Activated T-helper 2 cell treated with anti-CD3 and anti-CD28 coated beads, Interferon-gamma antibody, Interleukin-2, Interleukin-4, amounts not matched to agents 10 μg/mL and 5 μg/mL and 100 μg/mL, durations not matched to agents 14 hours and 24 hours and 36 hours (primary cell): ENCODE measurements at places on chromosomes 6 and 20. TPM values are rescaled to one million over a fixed set of nuclear protein-coding genes. Genes with fewer than 3 reads are reported as not detected.

SLPI gene
- not detected in 2 replicates for total RNA-seq

GRCh38 chr6:118935331-118935668 lies 341 bp upstream of the MCM9 start:
- peaks cover 38% of the 10 kb centered on the region for H3K36me3 ChIP-seq
- H3K27ac ChIP-seq: peak overlapping the region; percentile 86
- H3K4me1 ChIP-seq: peaks cover 29% of the 10 kb centered on the region
- H3K27me3 ChIP-seq: no peaks in the 10 kb centered on the region
- no peak for DNase-seq

- no peaks in the 10 kb centered on the region for H3K27me3 ChIP-seq
- no peak overlapping the region for H3K4me3 ChIP-seq
- DNase-seq: no peak
- H3K27ac ChIP-seq: peak overlapping the region; percentile 52
Observed at GRCh38 chr6:31775184-31775583, 1.9 kb downstream of the VWA7 start.

GRCh38 chr6:150392452-150393220 lies 23.8 kb downstream of the IYD start:
- no peak overlapping the region for H3K27ac ChIP-seq
- no peaks in the 10 kb centered on the region for H3K4me1 ChIP-seq
- no peak for DNase-seq

- peaks cover 12% of the 10 kb centered on the region for H3K27me3 ChIP-seq
- no peaks in the 10 kb centered on the region for H3K4me1 ChIP-seq
- DNase-seq: no peak
- no peak overlapping the region for H3K4me3 ChIP-seq
- no peaks in the 10 kb centered on the region for H3K36me3 ChIP-seq
Observed at GRCh38 chr20:49395183-49395582, 87.3 kb downstream of the KCNB1 start.

- no peaks in the 10 kb centered on the region for H3K27me3 ChIP-seq
- no peaks in the 10 kb centered on the region for H3K36me3 ChIP-seq
- H3K4me1 ChIP-seq: no peaks in the 10 kb centered on the region
Observed at GRCh38 chr20:25461281-25461650, 53.8 kb downstream of the GINS1 start.
